ENCODE measurements at places on chromosomes 4 and X. TPM values are rescaled to one million over a fixed set of nuclear protein-coding genes. Genes with fewer than 3 reads are reported as not detected.

GRCh38 chrX:139692506-139692849, 15.5 kb downstream of the MCF2 start:
- peaks cover 10% of the 10 kb centered on the region for H3K27me3 ChIP-seq
- peak overlapping the region; percentile 43 for H3K4me3 ChIP-seq
- no peak overlapping the region for H3K27ac ChIP-seq
- DNase-seq = no peak

Gene SPATA18
- total RNA-seq = 0.39 TPM

Gene NPY5R
- not detected for total RNA-seq

DNA sequence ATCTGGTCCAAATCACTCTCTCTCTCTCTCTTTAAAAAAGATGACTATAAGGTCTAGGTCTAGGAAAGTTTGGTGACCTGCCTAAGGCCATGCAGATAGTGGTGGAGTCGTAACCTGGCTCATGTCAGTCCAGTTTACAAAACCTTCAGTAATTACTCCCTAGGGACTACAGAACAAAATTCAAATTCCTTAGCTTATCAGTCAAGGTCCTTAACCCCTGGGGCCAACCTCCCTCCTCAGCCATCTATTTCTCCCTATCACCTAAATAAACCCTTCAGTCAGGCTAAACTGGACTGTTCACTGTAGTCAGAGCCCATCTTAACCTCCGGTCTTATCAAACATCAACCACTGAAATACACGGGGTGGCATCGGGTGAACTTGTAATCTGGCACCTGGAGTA, 68.9 kb downstream of the MAP3K15 start:
- no peak overlapping the region for H3K27ac ChIP-seq
- no peaks in the 10 kb centered on the region for H3K36me3 ChIP-seq
- no peak overlapping the region for H3K4me3 ChIP-seq
- H3K4me1 ChIP-seq = no peaks in the 10 kb centered on the region
- DNase-seq = no peak

Gene SCD5
- total RNA-seq = 2.0 TPM

DNA sequence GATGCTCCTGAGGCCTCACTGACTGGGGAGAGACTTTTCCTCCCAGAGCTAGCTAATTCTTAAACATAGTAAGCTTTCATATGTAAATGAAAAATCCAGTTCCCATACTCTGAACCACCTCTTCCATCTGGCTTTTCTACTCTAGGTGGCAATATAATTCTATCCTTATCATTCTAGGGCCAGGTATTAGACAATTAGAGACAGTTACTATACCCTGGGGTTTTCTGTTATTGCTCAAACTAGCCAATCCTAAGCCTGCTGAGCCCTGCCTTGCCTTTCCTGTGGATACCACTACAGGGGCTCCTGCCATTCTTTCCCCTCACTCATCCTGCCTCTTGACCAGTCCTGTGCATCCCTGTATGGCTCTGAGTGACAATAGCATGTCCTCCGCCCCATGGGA, 552.0 kb downstream of the STIM2 start:
- H3K4me3 ChIP-seq = no peak overlapping the region
- H3K4me1 ChIP-seq = no peaks in the 10 kb centered on the region
- no peaks in the 10 kb centered on the region for H3K36me3 ChIP-seq
- no peak overlapping the region for H3K27ac ChIP-seq

GRCh38 chrX:125810856-125811255, 355.2 kb downstream of the DCAF12L2 start:
- H3K4me1 ChIP-seq = no peaks in the 10 kb centered on the region
- no peak for DNase-seq
- no peaks in the 10 kb centered on the region for H3K27me3 ChIP-seq
- no peak overlapping the region for H3K4me3 ChIP-seq

DNA sequence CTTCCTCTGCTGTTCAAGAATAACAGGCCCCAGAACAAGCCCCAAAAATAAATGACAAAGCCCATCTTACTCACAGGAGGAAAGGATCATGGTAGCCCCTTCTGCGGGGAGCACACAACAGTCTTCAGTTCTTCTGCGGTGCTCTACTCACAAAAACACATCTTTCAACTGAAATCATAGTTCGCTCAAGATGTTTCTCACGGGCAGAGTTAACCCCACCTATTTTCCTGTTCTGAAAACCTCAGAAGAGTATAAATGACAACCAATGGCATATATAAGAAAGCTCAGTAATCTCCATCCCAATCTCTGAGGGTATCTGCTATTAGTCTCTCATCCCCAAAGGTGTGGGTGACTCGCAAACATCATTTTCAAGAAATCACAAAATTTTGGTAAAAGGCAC, at the start of gene TXK:
TXK (minus strand) TSS at position 170 of the 400 bp plus-strand sequence; CDS start at position 90, 80 bp downstream.
- no peaks in the 10 kb centered on the region for H3K36me3 ChIP-seq
- no peak for DNase-seq
- no peaks in the 10 kb centered on the region for H3K4me1 ChIP-seq
- no peak within 1 kb of the TSS for H3K27ac ChIP-seq
- no peak within 1 kb of the TSS for H3K4me3 ChIP-seq

Gene HEPH
- 0.08 TPM for total RNA-seq

- H3K4me1 ChIP-seq = no peaks in the 10 kb centered on the region
- H3K4me3 ChIP-seq = no peak overlapping the region
- H3K36me3 ChIP-seq = no peaks in the 10 kb centered on the region
- no peaks in the 10 kb centered on the region for H3K27me3 ChIP-seq
- DNase-seq = no peak
Observed at GRCh38 chrX:96182366-96182765, 502.3 kb upstream of the DIAPH2 start.

GRCh38 chr4:123522646-123523045, 126.1 kb downstream of the SPRY1 start:
- H3K4me3 ChIP-seq = no peak overlapping the region
- DNase-seq = no peak
- no peaks in the 10 kb centered on the region for H3K36me3 ChIP-seq
- H3K27ac ChIP-seq = peak overlapping the region; percentile 75
- H3K27me3 ChIP-seq = no peaks in the 10 kb centered on the region

Gene TSPAN6
- 7.2 TPM for total RNA-seq

DNA sequence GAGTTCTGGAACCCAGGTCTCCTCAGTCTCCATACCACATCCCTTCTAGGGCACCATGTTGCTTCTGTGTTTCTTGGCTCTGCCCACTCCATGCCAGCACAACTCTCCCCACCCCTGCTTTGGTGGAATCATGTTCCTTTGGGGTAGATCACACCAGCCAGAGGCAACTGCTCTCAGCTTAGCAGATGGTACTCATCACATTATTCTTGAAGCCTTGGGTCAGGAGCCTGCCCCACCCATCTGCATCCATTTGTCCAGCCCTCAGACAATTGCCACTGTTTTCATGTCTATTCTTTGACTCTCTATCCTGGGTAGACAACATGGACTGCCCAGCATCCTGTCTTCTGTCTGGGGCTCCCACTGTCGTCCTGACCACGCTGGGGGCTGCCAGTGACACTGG, 147.6 kb downstream of the PTTG2 start:
- H3K27ac ChIP-seq = no peak overlapping the region
- H3K27me3 ChIP-seq = no peaks in the 10 kb centered on the region
- H3K4me1 ChIP-seq = no peaks in the 10 kb centered on the region
- no peaks in the 10 kb centered on the region for H3K36me3 ChIP-seq
- H3K4me3 ChIP-seq = no peak overlapping the region

Gene SYTL4
- 0.15 TPM for total RNA-seq

GRCh38 chr4:151833174-151833573, 72.4 kb upstream of the GATB start:
- no peaks in the 10 kb centered on the region for H3K36me3 ChIP-seq
- no peak overlapping the region for H3K27ac ChIP-seq
- no peaks in the 10 kb centered on the region for H3K4me1 ChIP-seq
- no peak overlapping the region for H3K4me3 ChIP-seq
- no peak for DNase-seq

DNA sequence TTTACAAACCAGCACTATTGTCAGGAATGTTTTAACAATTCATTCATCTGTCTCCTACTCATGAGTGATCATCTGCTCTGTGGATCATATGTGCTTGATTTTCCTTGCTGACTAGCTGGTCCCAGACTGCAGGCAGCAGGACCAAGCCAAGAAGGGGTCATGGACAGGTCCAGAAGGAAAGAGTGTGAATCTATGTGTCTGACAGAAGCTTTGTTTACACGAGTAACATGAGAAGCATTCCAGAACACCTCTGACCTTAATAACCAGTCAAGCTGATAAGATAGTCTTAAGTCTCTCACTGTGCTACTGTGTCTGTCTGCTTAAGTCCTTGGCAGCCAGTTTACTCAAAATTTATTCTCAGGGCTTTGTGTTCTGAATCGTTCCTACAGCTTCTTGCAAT, 39.0 kb downstream of the GUCY1A1 start:
- H3K27ac ChIP-seq = no peak overlapping the region
- no peaks in the 10 kb centered on the region for H3K4me1 ChIP-seq
- no peaks in the 10 kb centered on the region for H3K36me3 ChIP-seq
- H3K4me3 ChIP-seq = no peak overlapping the region
- no peak for DNase-seq

DNA sequence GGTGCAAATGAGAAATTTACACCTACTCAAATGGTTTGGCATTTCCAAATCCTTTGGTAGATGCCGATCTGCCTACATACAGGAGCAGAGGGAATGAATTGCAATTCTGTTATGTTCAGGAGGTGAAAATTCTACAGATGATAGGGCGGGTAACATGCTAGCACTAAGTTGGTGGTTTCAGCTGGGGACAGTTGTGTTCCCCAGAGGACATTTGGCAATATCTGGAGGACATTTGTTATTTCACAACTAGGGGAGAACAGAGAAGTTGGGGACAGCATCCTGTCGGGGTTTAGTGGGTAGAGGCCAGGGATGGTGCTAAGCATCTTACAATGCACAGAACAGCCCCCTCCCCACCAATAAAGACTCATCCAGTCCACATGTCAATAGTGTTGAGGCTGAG, 96.5 kb upstream of the PUDP start:
- no peak overlapping the region for H3K4me3 ChIP-seq
- no peaks in the 10 kb centered on the region for H3K4me1 ChIP-seq
- no peak overlapping the region for H3K27ac ChIP-seq
- H3K36me3 ChIP-seq = no peaks in the 10 kb centered on the region
- DNase-seq = no peak
- no peaks in the 10 kb centered on the region for H3K27me3 ChIP-seq

Gene PPBP
- not detected for total RNA-seq

DNA sequence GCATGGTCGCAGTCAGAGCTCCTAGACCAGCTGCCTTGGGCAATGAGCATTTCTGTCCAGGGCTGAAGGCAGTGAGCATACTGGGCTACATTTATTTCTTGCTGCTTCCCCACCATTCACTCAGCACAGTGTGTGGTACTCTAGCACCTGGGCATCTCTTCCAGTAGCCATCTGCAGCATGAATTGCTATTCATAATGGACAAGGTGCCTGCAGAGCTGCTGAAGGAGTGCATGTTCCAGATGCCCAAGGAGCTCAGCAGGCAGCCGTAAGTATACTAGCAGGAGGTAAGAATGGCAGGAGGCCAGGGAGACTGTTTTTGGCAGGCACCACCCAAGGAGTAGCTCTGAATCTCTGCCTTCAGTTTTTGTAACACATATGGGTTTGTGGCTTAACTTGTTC, 110.4 kb upstream of the RXFP1 start:
- H3K36me3 ChIP-seq = no peaks in the 10 kb centered on the region
- no peak for DNase-seq
- no peaks in the 10 kb centered on the region for H3K27me3 ChIP-seq
- no peak overlapping the region for H3K27ac ChIP-seq
- no peaks in the 10 kb centered on the region for H3K4me1 ChIP-seq

DNA sequence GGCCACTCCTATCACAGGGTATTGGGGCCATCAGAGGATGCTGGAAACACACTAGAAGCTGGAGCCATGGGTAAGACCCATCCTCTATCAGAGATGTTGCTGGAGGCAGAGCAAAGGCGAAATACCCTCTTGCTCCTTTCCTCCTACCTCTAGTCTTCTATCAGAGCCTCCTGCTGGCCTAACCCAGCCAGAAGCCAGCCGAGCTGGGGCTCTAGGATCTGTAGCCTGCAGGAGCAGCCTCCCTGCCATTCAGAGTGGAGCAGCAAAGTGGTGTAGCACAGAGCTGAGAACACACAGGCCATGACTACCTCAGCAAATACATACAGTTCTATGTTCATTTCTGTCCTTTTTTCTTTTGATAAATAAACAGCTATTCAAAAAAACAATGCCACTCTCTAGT, 35.7 kb downstream of the GATB start:
- H3K27me3 ChIP-seq = no peaks in the 10 kb centered on the region
- H3K27ac ChIP-seq = no peak overlapping the region
- DNase-seq = no peak
- H3K4me3 ChIP-seq = no peak overlapping the region

Gene TMEM271
- total RNA-seq = not detected

Gene CWH43
- total RNA-seq = not detected

GRCh38 chr4:72357908-72358307, 211.1 kb downstream of the ADAMTS3 start:
- H3K4me1 ChIP-seq = no peaks in the 10 kb centered on the region
- no peaks in the 10 kb centered on the region for H3K36me3 ChIP-seq
- no peaks in the 10 kb centered on the region for H3K27me3 ChIP-seq
- H3K27ac ChIP-seq = no peak overlapping the region
- no peak for DNase-seq

Gene AFAP1
- 94.7 TPM for total RNA-seq

DNA sequence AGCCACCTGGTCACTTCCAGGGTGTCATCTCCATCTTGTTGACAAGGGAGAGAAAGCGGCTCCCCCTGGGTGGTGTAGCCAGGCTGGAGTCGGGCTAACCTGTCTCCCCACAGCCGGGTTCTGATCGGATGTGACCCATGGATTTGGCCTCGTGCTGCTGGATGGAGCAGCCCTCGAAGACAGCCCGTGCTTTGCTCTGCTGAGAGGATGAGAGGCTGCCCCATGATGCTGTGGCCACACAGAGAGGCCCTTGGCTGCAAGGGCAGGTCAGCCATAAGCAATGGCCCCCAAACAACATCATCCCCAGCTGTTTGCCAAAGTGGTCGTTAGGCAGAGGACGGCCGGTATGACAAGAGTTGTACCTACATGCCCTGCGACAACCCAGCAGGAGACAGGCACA, 106.6 kb downstream of the HMX1 start:
- no peaks in the 10 kb centered on the region for H3K27me3 ChIP-seq
- no peak for DNase-seq
- no peak overlapping the region for H3K4me3 ChIP-seq
- no peaks in the 10 kb centered on the region for H3K4me1 ChIP-seq
- H3K27ac ChIP-seq = no peak overlapping the region

- no peak for DNase-seq
- no peaks in the 10 kb centered on the region for H3K27me3 ChIP-seq
- H3K36me3 ChIP-seq = no peaks in the 10 kb centered on the region
- H3K4me3 ChIP-seq = no peak overlapping the region
- H3K4me1 ChIP-seq = no peaks in the 10 kb centered on the region
Observed at GRCh38 chr4:94934201-94934600, 176.4 kb downstream of the BMPR1B start.

Gene HMGB3
- total RNA-seq = 251 TPM

- no peaks in the 10 kb centered on the region for H3K36me3 ChIP-seq
- no peaks in the 10 kb centered on the region for H3K4me1 ChIP-seq
- H3K27me3 ChIP-seq = no peaks in the 10 kb centered on the region
- no peak for DNase-seq
- no peak overlapping the region for H3K27ac ChIP-seq
- H3K4me3 ChIP-seq = no peak overlapping the region
Observed at GRCh38 chr4:7340553-7341433, 93.9 kb downstream of the PSAPL1 start.

- H3K27ac ChIP-seq = peak within 1 kb of the TSS; percentile 83
- DNase-seq = no peak
- H3K27me3 ChIP-seq = no peaks in the 10 kb centered on the region
- H3K4me1 ChIP-seq = no peaks in the 10 kb centered on the region
- no peaks in the 10 kb centered on the region for H3K36me3 ChIP-seq
- peak within 1 kb of the TSS; percentile 78 for H3K4me3 ChIP-seq
Observed at GRCh38 chr4:170026253-170027021, at the start of gene MFAP3L. MFAP3L (minus strand) TSS chr4:170026395; CDS start chr4:170005877, 20,518 bp downstream.

Gene AADAT
- total RNA-seq = 2.8 TPM
